ENCODE measurements at places on chromosomes 5 and 9.

DNA sequence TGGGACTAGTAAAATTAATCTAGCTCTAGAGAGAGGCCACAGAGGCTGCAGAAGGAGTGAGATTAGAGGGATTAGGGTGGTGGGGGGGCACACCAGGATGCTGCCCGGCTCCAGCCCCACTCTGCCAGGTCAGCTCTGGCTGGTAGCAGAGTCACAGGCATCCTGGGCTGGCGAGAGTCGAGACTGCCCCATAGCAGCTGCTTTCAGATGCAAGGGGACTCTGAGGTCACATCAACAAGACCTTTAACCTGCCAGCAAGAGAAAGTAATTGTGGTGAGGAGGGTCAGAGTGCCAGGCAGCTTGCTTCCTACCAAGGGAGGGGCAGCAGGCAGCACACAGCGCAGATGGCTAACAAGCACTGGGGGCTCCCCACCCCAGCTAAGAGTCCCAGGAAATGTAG lies 7.5 kb downstream of the EPB41L4B start:
- DNase-seq, result no peak

- peak; percentile 84 for DNase-seq
Measured at GRCh38 chr5:168219515-168220410, 71.7 kb upstream of the WWC1 start.

DNA sequence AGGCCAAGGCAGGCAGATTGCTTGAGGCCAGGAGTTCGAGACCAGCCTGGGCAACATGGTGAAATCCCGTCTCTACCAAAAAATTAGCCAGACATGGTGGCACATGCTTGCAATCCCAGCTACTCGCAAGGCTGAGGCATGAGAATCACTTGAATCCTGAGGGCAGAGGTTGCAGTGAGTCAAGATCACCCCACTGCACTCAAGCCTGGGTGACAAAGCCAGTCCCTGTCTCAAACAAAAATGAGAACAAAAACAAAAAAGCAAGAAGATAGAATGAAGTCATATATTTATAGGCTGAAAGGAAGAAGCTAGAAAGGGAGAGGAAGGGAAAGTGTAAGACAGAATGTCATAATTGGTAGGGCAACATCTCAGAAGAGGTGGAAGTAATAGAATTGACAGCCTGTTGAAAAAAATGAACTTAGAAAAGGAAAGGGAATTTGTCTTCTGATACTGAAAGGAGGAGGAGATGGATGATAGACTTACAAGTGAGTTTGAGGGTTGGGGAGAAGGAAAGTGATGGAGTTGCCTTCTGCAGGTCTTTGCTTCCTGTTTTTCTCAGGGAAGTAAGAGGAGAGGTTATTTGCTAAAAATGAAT lies 32.2 kb downstream of the CARD6 start:
- DNase-seq, result no peak

GRCh38 chr5:61468483-61468865 lies 136.4 kb downstream of the ZSWIM6 start:
- DNase-seq, result no peak

DNA sequence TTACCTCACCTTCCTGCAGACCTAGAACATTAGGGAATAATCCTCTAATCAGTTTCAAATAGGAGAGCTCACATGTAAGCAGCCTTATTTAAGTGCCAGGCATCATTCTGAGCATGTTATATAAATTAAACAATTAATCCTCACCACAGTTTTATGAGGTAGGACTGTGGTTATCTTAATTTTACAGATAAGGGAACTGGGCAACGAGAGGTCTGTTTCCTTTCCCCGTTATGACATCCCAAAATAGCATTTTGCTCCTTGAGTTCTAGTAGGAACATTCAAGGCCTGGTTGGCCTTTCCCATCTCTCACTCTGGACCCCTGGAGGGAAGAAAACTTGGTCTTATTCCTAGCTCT lies 19.1 kb upstream of the IFNB1 start:
- no peak for DNase-seq

GRCh38 chr5:116938488-116938887 lies 363.9 kb upstream of the SEMA6A start:
- DNase-seq, result peak; percentile 28

- DNase-seq, result no peak
Measured at GRCh38 chr5:84437673-84438315, 53.1 kb upstream of the EDIL3 start.

GRCh38 chr5:85096421-85096820 lies 711.7 kb upstream of the EDIL3 start:
- DNase-seq, result no peak

GRCh38 chr5:100903039-100903887 lies at the start of gene ST8SIA4:
Gene ST8SIA4, minus strand, starts transcription at chr5:100903282. Its CDS starts 327 bp downstream, at chr5:100902955.
- peak; percentile 93 for DNase-seq

DNA sequence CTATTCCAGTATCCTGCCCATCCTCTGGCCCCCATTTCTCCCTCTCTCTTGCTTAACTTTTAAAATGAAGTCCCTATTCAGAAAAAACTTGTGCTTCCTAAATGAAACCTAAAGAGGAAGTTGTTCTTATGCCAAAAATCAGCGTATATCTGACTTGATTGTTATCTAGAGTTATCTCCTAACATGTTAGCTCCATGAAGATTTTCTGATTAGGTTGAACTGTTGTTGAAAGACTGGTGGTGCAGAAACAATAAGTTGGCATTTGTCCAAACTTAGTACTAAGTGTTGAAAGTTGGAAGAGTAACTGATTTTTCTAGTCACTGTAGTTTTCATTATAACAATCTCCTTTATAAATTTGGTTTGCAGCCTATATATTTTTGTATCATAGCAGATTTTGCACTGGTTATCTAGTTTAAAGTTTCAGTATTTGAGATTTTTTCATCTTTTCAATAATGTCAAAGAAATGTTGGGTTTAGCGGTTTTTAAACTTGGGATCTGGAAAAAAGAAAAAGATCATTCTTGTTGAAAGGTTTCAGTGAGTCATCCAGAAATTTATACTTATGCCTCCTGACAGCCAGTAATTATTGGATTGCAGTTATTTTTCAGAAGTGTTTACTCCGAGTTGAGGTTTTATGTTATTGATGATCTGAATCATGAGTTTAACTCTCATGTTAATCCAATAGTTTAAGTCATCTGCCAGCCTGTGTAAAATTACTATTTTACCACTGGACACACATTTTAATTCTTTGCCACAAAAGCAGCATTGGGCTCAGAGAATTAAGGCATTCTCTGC lies 60.6 kb downstream of the PAM start:
- no peak for DNase-seq

- peak; percentile 71 for DNase-seq
Measured at GRCh38 chr5:31757806-31758205, 118.9 kb downstream of the PDZD2 start.

GRCh38 chr9:133778336-133779013 lies 40.3 kb upstream of the SARDH start:
- no peak for DNase-seq

GRCh38 chr9:131270171-131271015 lies 5.9 kb downstream of the FAM78A start:
- no peak for DNase-seq

DNA sequence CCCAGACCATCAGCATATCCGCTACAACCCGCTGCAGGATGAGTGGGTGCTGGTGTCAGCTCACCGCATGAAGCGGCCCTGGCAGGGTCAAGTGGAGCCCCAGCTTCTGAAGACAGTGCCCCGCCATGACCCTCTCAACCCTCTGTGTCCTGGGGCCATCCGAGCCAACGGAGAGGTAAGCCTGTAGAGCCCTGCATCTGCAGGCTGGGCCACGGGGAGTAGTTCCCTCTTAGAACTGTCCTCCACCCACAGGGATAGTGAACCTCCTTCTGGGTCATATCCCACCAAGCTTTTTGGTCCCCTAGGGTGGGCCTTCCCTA lies 569 bp downstream of the GALT start:
- no peak for DNase-seq

DNA sequence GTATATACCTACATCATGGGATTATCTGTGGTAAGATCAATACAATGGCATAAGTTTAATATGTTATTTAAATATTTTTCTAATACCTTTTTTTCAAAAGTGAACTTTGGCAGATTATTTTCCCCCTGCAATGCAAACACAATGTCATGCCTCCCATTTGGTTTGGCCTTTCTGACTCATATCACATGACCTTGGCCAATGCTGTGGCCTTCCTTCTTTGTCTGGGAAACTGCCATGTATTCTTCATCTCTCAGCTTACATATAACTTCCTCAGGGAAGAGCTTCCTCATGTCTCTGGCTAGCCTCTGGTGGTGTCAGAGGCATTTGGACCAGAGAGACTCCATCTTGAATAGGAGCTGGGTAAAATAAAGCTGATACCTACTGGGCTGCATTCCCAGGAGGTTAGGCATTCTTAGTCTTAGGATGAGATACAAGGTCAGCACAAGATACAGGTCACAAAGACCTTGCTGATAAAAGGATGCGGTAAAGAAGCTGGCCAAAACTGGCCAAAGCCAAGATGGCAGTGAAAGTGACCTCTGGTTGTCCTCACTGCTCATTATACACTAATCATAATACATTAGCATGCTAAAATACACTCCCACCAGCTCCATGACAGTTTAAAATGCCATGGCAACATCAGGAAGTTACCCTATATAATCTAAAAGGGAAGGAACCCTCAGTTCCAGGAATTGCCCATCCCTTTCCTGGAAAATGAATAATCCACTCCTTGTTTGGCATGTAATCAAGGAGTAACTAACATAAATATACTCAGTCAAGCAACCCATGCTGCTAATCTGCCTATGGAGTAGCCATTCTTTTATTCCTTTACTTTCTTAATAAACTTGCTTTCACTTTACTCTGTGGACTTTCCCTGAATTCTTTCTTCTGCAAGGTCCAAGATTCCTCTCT lies 76.0 kb downstream of the C9orf153 start:
- no peak for DNase-seq

GRCh38 chr9:12997009-12997408 lies 222.2 kb downstream of the LURAP1L start:
- DNase-seq, result no peak

GRCh38 chr5:171116719-171117118 lies 192.3 kb upstream of the TLX3 start:
- DNase-seq, result no peak

GRCh38 chr5:68405784-68406743 lies 190.5 kb downstream of the PIK3R1 start:
- DNase-seq, result no peak

GRCh38 chr9:38126730-38127129 lies 57.7 kb upstream of the SHB start:
- no peak for DNase-seq

DNA sequence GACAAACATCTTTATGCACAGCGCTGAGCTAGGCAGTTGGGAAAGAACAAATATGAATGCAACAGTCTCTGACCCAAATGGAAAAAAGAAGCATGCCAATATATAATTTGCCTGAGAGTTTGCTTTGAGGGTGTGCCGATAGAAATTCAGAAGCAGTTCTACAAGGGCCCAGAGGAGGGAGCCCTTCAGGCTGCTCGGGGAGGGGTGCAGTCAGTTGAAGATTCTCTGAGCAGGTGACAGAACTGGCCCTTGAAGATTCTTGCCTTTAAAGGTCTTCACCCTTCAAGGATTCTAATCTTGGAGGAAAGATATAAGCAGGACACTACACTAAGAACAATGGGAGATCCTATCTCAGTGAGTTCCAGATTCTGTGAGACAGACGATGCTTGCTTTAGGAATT lies 3.7 kb upstream of the PAPPA start:
- peak; percentile 12 for DNase-seq

GRCh38 chr5:149141957-149142851 lies 911 bp downstream of the ABLIM3 start:
- no peak for DNase-seq

GRCh38 chr9:83966209-83966582 lies 13.8 kb downstream of the HNRNPK start:
- no peak for DNase-seq

DNA sequence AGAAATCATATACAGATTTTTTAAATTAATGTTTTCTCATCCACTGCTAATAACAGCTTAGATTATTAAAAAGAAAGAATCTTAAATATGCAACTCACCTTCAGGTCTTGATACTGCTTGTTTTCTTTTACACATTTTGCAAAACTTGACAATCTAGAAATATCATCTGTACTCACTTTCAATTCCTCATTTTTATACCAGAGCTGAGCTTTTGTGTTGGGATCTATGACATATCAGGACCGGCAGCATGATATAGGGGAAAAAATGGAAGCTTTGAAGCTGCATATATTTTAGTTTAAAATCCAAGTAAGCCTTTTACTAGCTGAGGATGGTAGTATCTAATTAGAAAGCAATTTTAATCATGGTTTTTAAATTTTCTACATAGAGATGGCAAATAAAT lies 75.7 kb upstream of the SMARCA2 start:
- DNase-seq, result no peak

GRCh38 chr5:41203033-41203432 lies 10.3 kb downstream of the C6 start:
- DNase-seq, result no peak

GRCh38 chr9:134408389-134408788 lies 82.1 kb downstream of the RXRA start:
- no peak for DNase-seq

DNA sequence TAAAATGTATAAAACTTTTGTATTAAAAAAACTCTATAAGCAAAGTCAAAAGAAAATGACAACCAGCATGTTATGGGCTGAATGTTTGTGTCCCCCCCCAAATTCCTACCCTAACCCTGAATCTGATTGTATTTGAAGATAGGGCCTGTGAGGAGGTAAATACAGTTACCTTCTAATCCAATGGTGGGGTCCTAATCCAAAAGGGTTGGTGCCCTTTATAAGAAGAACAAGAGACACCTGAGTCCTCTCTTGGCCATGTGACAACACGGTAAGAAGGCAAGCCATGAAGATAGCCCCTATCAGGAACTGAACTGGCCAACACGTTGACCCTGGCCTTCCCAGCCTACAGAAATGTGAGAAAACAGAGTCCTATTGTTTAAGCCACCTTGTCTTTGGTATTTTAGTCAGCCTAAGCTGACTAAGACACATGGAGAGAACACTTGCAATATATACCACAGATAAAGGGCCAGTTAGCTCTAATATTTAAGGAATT lies 49.7 kb upstream of the AKNA start:
- DNase-seq, result no peak

DNA sequence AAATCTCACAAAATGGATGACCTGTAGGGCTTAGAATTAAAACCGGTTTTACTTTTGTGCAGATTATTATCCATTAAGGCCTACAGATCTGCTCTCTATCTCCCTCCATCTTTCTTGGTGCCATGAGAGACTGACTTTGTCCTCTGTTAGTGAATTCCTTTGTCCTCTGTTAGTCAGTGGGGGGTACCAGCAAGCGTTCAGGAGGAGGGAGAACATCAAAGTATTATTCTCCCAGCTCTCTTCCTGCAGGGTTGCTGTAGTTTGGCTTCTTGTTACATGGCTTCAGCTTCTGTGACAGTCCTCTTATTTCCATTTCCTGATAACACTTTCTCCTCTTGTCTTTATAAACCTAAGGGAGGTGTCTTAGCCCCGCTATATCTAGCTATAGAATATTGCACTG lies 850.5 kb upstream of the SEMA6A start:
- no peak for DNase-seq

Data from SK-N-DZ (cell line).